ENCODE measurements at places on chromosomes 5 and 9. TPM values are rescaled to one million over a fixed set of nuclear protein-coding genes. Genes with fewer than 3 reads are reported as not detected.
A peak's percentile ranks its signal among the peaks of the same experiment; 100 is the strongest.

GRCh38 chr5:96657068-96657467 is 5.1 kb upstream of the CAST start:
- no peak for DNase-seq

GRCh38 chr9:12640016-12640587 is 53.1 kb upstream of the TYRP1 start:
- no peak for DNase-seq

- peak; percentile 74 for DNase-seq
Observed at GRCh38 chr9:134375430-134376385, 49.5 kb downstream of the RXRA start.

DNA sequence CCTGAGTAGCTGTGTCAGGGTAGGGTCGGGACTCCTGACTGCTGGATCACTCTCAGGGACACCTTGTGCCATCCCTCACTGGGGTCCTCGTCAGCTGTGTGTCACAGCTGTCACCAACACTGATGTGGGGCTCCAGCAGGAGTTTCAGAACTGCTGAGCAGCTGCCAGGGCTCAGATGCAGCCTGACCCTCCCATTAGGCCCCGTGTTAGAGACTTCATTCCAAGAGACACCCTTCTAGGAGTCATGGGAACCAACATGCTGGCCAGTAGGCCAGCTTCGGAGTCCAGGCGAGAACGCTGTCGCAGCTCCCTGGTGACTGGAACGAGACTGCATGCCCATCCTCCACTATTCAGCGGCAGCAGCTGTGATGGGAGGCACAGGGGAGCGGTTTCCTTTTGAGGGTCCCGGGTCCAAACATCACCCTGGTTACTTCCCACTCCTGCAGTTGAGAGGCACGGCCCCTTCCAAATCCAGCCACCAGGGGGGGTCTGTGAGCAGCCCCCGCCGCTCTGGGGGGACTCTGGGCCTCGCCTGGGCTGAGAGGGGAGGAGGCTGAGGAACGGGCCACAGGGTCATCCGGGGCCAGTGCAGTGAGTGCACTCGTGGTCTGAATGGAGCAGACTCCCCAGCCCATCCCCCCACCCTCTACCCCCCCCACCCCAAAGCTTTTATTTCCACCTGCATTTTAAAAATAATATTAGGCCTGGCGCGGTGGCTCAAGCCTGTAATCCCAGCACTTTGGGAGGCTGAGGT is 12.6 kb upstream of the TCF7 start:
- DNase-seq: peak; percentile 48

- DNase-seq: no peak
Observed at GRCh38 chr5:142309747-142310318, 15.0 kb downstream of the SPRY4 start.

GRCh38 chr5:124906339-124907097 is 160.1 kb upstream of the ZNF608 start:
- DNase-seq: peak; percentile 76

GRCh38 chr5:14490309-14490711 is 91.3 kb upstream of the OTULINL start:
- no peak for DNase-seq

DNA sequence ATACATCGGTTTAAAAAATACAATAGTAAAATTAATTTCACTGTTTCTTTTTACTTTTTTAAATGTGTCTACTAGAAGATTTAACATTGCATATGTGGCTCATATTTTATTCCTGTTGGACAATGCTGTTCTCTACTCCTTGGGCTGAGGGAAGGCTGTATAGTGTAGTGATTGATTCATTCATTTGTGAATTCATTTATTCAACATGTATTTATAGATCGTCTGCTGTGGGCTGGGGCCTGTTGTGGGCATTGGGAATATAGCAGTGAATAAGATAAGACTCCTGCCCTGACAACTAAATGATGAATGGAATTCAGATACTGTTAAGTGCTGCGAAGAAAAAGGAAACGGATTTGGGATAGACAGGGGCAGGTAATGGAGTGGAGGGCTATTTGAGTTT is 55.7 kb downstream of the ZNF618 start:
- no peak for DNase-seq

- DNase-seq: peak; percentile 50
Observed at GRCh38 chr9:133658442-133659431, 22.6 kb downstream of the DBH start.

GRCh38 chr5:123455095-123455494 is 31.9 kb upstream of the CEP120 start:
- no peak for DNase-seq

DNA sequence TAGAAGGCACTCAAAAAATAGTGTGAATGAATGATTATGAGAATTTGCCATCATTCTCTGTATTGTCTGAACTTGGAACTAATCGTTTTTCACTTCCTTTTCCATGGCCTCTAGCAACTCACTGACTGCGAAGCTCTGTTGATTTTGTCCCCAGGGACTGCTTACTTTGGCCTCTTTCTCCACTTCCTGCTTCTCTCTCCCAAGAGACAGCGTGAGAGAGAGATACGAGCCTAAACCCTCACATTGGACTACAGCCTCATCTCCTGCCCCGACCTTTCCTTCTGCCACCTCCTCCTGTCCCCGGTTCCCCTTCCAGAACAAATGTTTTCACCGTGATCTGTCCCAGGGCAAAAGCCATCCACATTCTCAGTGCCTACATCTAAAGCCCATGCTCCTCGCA is 300.8 kb upstream of the PANK3 start:
- no peak for DNase-seq

GRCh38 chr9:136170006-136170901 is 34.7 kb downstream of the LHX3 start:
- peak; percentile 23 for DNase-seq

DNA sequence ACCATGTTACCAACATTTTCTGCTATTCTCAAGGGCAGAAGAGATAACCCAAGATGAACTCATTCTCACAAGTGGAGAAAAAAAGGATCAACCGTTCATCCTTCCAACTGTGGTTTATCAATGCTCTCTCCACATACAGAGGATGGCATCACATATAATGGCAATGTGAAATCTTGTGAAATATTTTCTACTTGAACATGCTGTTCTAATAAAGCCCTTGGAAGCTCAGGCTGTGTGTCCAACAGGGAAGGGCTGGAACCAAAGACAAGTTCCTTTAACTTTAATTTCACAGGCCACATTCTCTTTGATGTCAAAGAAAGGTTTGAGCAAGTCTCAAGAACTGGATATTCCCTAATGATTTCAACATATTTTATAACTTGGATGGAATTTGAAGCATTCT is 230.5 kb downstream of the SPOCK1 start:
- no peak for DNase-seq

DNA sequence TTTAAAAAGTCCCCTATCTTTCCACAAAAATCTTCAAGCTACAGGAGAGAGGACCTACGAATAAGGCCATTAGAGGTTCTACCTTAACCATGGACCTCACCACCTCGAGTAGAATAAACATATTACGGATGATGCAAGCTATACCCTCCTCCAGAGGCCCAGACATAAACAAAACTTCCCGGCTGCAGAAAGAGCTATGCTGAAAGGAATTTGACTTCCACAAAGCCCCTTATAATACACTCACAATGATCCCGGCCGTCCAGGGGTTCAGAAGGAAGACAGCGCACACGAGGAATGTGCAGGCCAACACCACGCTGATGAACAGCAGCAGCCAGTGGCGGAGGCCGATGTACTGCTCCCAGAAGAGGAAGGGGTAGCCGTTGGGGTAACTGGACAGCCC is 59.0 kb downstream of the PTCH1 start:
- no peak for DNase-seq

DNA sequence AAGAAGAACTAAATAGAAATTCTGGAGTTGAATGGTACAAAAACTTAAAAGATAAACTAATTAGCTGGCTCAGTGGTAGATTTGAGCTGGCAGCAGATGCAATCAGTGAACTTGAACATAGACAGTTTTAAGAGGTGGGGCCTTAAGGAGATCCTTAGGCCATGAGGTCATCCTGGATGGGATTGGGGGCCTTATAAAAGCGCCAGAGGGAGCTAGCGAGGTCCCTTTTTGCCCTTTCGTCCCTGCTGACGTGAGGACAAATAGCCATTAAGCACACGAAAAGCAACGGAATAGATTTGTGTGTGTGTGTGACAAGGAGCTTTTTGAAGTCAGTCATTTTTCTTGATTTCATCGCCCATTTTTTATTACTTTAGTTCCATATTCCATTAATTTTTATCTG is 83.3 kb downstream of the ZNF354C start:
- no peak for DNase-seq

GRCh38 chr9:136760424-136760823 is 2.4 kb upstream of the LCN8 start:
- peak; percentile 21 for DNase-seq

- no peak for DNase-seq
Observed at GRCh38 chr5:87116825-87117512, 150.7 kb upstream of the RASA1 start.

- DNase-seq: no peak
Observed at GRCh38 chr5:38341641-38342040, 83.3 kb downstream of the EGFLAM start.

DNA sequence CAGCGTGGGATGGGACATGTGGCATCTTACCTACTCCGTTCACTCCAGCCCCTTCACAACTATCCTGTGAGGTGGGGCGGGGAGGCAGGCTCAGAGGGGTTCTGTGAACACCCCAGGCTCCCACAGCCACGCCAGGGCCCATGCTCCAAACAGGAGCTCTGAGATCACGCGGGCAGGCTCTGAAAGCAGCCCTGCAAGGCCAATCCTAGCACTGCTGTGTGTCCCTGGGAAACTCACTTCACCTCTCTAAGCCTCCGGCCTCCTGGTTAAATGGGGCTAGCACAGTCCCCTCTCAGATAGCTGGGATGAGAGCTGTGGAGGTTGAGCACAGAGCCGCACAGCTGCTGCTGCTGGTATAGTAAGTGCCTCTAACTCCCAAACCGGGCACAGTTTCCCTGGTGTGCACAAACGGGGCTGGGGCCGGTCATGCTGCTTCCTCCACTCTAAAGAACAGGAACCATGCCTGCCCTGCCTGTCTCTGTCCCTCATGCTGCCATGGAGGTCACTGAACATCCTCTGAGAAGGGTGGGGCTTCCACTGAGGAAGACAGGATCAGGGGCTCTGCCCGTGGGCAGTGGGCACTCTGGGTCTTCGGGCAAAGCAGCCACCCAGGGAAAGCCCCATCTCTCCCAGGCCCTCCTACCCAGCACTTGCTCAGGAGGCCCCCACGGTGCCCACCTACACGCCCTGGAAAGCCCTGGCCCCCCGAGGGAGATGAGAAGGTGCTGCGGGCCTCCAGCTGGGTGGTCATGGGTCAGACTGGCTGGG is 13.0 kb upstream of the ASS1 start:
- DNase-seq: no peak

- no peak for DNase-seq
Observed at GRCh38 chr5:93357686-93358085, 223.3 kb downstream of the NR2F1-AS1 start.

GRCh38 chr5:134798468-134798867 is 39.9 kb downstream of the DDX46 start:
- no peak for DNase-seq

DNA sequence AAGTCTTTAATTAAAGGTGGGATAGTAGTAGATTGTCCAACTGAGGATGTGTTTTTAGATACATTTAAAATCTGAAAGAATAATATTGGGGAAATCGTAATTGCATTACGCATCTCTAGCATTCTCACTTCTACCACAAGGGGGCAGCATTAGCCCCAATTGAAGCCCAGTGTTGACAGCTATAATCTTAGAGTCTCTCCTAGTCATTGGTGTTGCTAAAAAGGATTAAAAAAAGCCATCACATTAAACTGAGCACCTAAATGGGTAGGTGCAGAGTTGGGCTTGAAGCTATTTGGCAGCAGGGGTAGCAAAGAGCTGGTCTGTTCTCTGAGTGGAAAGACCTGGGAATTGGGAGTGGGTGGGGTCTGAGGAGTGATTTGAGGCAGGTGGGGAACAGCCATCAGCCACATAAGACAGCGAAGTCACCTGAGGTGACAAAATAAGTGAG is 177.2 kb downstream of the OSTF1 start:
- no peak for DNase-seq

DNA sequence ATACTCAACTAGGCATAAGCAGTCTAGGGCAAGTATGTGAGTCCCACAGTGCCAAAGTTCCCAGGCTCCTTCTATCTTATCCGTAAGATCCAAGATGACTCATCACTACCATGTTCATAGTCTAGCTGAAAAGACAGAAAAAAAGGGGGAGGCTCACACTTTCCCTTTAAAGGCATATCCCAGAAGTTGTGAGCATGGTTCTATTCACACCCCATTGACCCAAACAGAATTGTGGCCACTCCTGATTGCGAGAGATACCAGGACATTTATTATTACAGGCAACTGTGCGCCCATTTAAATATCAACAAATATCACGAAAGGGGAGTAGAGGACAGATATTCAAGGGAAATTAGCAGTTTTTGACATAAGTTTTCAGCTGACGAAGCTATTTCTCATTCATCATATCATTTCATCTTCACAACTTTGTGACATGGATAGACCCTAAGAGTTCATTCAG is 8.1 kb upstream of the PFDN1 start:
- no peak for DNase-seq

GRCh38 chr5:120219988-120220387 is 244.1 kb upstream of the PRR16 start:
- no peak for DNase-seq

GRCh38 chr5:150560401-150561191 is 52.7 kb downstream of the NDST1 start:
- peak; percentile 91 for DNase-seq

DNA sequence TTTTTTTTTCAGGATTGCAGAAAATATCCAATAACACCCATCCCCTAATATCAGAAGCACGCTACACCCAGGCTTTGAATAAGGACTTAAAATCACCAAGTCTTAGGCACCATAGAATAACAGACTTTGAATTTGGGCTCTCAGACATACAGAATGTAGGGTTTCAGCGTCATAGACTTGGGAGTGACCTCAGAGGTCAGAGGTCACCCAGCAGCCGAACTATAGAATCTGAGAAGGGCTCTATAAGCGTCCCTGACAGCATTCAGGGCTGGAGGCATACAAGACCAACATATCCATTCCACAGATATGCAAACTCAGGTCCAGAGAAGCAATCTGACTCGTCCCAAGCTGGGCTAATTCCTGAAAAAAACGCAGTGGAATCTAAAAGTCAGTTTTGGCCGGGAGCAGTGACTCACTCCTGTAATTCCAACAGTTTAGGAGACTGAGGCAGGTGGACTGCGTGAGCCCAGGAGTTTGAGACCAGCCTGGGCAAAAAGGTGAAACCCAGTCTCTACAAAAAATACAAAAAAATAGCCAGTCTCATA is 34.7 kb downstream of the SLC6A7 start:
- no peak for DNase-seq

GRCh38 chr9:125525921-125526631 is 180.9 kb downstream of the MAPKAP1 start:
- DNase-seq: no peak

GRCh38 chr5:126594748-126595485 is at the start of gene ALDH7A1:
Gene ALDH7A1 (minus strand): TSS chr5:126595219. CDS start chr5:126595198, 21 bp downstream.
- DNase-seq: peak; percentile 93

- DNase-seq: peak; percentile 34
Observed at GRCh38 chr5:167945542-167946384, 345.7 kb upstream of the WWC1 start.

Gene NPDC1
- total RNA-seq: 54.6 TPM

Gene EEIG1
- 76.0 TPM for total RNA-seq

Gene HOMER1
- total RNA-seq: 9.2 TPM

Gene PHAX
- 35.3 TPM for total RNA-seq

Gene ITGA1
- 13.8 TPM for total RNA-seq

Gene SUSD3
- total RNA-seq: 36.4 TPM

Gene TLX3
- not detected for total RNA-seq

Gene HMCN2
- 0.12 TPM for total RNA-seq

Gene UIMC1
- 65.8 TPM for total RNA-seq

Gene CNTLN
- 16.8 TPM for total RNA-seq

Gene SPEF2
- 9.0 TPM for total RNA-seq

Gene DIAPH1
- total RNA-seq: 28.0 TPM

Gene CCNG1
- 217 TPM for total RNA-seq

Gene BHMT
- not detected for total RNA-seq

Gene MARVELD2
- 0.83 TPM for total RNA-seq

Gene FGF18
- 1.3 TPM for total RNA-seq
